ENCODE measurements at places on chromosomes 2 and 18. TPM values are rescaled to one million over a fixed set of nuclear protein-coding genes. Genes with fewer than 3 reads are reported as not detected.

SPC25 gene
- 10.1 TPM for total RNA-seq

PAX8 gene
- total RNA-seq, result 0.13 TPM

MC5R gene
- not detected for total RNA-seq

HJURP gene
- total RNA-seq, result 19.4 TPM

RBM43 gene
- 7.1 TPM for total RNA-seq

PSME4 gene
- 68.3 TPM for total RNA-seq

SLC35F6 gene
- 25.2 TPM for total RNA-seq

RSAD2 gene
- total RNA-seq, result 3.7 TPM

CCDC150 gene
- total RNA-seq, result 18.0 TPM

PIEZO2 gene
- total RNA-seq, result 43.7 TPM

ANKRD30BL gene
- total RNA-seq, result not detected

All from mesothelial cell of epicardium (in vitro differentiated cells).